ENCODE measurements at places on chromosomes 1 and 21.

GRCh38 chr1:18100491-18101063 is 7.0 kb upstream of the IGSF21 start:
- peak; percentile 26 for DNase-seq

GRCh38 chr1:228039986-228040385 is 33.2 kb downstream of the WNT3A start:
- no peak for DNase-seq

DNA sequence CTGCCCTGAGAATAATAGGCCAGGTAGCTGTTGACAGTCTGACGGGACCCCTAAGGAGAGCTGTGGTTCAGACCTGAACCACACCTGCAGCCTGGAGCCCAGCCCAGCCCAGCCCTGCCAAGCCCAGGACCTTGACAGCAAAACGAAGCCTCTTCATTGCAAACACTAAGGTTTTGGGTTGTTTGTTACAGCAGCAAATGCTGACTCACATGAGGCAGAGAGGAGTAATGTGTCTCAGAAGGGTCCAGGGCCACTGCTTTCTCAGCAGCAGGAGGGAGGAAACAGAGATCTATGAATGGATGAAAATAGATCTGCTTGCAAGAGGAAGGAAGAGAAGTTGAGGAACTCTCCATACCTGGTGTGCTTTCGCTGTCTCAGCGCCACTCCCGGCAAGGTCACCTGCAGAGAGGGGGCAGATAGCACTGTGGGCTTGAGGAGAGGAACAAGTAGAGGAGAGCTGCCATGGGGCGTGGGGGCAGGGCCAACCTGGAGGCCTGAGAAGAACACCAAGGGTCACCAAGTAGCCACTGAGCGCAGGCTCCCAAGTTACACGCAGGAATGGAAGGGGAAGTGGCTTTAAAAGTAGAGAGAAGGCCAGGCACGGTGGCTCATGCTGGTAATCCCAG is 127.2 kb downstream of the ZNF281 start:
- no peak for DNase-seq

- no peak for DNase-seq
Observed at GRCh38 chr1:172404121-172404520, 16.4 kb upstream of the C1orf105 start.

DNA sequence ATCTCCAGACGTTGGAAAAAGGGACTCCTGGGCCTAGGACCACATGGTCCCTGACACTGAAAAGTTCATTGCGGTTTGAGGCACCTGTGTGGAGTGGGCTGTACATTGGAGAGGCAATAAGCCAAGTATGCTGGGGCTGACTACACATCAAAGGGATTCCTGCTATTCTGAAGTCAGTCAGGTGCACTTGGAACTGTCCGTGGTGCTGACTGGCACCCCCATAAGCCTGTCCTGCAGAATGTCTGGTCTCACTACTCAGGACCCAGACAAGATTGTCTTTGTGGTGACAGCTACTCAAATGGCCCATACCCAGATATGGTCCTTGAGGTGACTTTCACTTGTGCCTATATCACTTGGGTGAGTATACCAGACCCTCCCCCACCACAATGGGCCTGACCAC is 150.6 kb downstream of the RWDD3 start:
- DNase-seq, result no peak

DNA sequence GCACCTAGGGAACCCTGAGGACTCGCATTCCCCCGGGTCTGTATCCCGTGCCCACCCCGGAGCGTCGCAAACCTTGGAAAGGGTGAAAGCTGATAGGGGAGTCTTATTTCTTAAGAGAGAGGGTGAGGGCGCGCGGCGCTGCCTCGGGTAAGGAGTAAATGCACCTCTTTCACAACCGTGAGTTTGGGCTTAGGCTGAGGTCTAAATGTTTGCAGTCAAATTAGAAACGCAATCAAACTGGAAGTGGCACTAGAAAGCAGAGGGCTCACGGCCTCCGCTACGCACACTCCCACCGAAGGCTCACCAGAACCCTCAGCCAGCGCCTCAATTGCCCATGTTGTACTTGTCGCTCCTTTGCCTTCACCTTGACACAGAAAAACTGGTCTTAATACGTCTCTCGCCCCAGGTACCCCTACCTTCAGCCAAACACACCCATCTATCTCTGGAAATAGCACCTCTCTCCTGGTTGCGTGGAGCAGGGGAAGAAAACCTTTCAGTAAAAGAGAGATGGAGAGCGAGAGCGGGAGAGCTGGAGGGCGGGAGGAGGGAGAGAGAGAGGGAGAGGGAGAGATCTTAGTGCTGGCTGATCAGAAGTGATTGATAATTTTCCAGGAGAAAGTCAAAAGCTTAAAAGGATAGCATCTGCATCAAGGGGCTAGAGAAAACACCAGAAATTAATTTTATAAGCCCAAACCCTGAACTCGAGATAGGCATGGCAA is 1.7 kb upstream of the HLX start:
- DNase-seq, result no peak
